Stimulated activated CD8-positive, alpha-beta memory T cell treated with anti-CD3 and anti-CD28 coated beads, Interleukin-15, amount 100 ng/mL, for 4 hours (primary cell): ENCODE measurements at places on chromosomes 6 and 20.

- no peak for DNase-seq
These were observed 122.3 kb downstream of the PREX1 start for GRCh38 chr20:48705240-48706115.

DNA sequence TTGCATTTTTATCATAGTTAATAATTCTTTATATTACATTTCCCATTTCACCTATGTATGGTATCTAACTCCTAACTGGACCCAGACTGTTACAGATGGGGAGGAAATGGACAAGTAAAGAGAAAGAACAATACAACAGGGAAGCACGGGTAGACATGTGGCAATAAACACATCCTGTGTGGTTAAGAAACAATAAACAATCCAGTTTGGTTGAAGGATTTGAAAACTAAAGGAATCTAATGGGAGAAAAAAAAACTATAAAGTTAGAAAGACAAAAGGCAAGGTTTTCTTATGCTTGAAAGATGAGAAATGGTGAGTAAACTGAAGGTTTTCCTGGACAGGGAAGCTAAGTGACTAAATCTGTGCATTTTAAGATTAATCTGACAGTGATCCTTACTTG is 34.9 kb upstream of the ALDH8A1 start:
- no peak for DNase-seq

GRCh38 chr6:79180052-79180451 is 54.4 kb downstream of the HMGN3 start:
- no peak for DNase-seq

GRCh38 chr6:44177691-44178423 is 19.2 kb downstream of the CAPN11 start:
- DNase-seq: no peak

DNA sequence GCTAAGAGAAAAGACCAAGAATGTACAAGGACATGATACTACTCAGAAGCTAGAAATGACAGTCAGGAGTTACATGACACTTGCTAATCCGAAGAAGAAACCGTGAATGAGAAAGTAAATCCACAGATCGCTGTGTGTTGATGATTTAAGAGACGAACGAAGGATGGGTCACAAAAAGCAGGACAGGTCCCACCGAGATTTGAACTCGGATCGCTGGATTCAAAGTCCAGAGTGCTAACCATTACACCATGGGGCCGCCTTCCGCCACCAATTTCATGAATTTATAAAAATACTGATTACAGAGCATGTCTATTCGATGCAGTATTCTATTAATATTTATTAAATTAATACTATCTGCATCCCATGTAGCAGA is 54.0 kb upstream of the BTN3A2 start:
- DNase-seq: no peak

GRCh38 chr20:61852268-61853072 is 213.2 kb downstream of the TAF4 start:
- no peak for DNase-seq

GRCh38 chr6:15087186-15087589 is 158.7 kb upstream of the JARID2 start:
- DNase-seq: no peak

GRCh38 chr20:8853805-8854338 is 215.0 kb upstream of the PLCB4 start:
- DNase-seq: no peak

DNA sequence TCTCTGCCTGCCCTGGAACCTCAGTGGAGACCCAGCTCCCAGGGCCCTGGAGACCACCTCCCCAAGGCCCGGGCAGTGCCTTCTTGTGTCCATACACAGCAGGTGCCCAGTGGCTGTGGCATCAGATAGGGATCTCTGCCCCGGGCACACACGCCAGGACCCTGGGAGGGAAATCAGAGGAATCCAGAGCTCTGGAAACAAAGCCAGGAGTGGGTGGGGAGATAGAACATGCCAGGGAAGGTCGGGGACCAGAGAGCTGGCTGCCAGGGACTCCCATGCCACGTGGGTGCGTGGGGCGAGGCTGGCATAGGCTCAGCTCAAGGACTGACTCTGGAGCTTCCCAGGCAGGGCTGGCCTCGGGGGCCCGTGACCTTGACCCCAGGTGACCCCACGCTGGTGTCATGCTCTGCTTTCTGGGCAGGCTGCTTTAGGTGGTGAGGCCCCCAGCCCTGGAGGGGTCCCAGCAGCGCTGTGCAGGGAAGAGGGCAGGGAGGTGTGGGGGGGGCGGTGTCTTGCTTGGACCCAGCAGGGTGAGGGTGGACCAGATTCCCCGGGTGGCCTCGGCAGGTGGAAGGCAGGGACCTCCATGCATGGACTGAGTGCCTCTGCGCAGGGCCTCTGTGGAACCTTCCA is 17.6 kb upstream of the GATA5 start:
- no peak for DNase-seq

DNA sequence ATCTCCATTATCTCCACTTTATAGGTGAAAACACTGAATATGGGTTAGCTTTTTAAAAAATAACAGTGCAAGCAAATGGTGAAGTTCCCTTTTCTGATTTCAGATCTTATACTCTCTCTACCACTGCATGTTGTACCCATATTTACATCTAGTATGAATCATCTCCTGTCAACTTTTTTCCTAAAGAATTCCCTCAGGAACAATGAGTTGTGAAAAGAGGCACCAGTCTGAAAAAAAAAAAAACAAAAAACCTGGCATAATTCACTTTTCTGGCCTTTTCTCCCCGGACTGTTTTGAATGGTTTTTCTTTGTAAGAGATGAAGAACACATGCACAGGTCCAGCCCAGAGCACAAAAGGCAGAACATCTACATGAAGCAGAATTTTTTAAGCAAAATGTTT is 596.0 kb downstream of the COL12A1 start:
- DNase-seq: no peak

GRCh38 chr20:32385541-32385940 is 27.4 kb downstream of the ASXL1 start:
- DNase-seq: no peak
